Right lung (tissue), 10 donors: ENCODE measurements at places on chromosomes 7 and 10.

DNA sequence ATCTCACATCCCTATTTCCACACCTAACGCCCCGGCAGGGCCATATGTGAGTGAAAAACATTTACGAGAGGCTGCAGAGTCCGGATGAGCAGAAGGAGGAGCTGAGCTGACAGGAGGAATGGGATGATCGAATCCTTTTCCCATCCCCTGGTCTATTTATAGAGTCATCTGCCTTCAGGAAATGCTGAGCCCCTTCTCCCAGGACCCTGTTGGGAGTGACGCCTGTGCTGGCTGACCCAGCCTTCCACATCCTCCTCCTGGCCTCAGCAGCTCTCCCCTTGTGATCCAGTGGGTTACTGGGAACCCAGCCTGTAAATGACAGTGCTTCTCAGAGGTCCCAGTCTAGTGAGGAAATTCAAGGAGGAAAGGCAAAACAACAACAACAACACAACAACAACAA, 16.6 kb downstream of the DENND2A start:
- no peak for DNase-seq

GRCh38 chr7:75658802-75659201, 79.9 kb downstream of the HIP1 start:
- DNase-seq = no peak

DNA sequence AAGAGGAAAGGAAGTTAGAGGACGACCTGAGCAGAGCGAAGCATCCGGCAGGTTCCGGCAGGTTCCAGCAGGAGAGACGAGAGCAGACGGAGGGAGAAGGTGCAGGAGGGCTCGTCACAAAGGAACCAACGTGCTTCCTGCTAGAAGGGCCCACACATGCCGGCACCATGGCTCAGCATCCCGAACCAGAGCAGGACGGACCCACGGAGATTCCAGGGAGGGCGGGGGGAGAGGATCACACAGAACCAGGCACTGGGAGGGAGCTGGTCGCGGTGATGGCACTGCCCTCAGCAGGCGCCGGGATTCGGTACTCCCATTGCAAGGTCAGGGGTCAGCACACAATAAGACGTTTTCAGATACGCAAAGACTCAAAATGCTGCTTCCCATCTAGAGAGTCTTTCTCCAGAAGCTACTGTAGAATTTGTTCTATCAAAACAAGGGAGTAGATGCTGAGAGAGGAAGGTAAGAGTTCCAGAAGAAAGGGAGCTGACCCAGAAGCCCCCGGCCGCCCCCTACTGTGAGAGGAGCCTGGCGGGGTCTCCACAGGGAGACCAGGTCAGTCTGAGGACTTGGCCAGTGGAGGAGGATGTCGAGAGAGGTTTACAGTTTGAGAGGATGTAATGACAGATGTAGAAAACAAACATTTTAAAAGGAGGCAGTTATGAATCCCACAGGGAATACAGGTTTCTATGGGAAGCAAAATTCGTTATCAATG, 23.6 kb upstream of the PWWP2B start:
- DNase-seq = no peak

DNA sequence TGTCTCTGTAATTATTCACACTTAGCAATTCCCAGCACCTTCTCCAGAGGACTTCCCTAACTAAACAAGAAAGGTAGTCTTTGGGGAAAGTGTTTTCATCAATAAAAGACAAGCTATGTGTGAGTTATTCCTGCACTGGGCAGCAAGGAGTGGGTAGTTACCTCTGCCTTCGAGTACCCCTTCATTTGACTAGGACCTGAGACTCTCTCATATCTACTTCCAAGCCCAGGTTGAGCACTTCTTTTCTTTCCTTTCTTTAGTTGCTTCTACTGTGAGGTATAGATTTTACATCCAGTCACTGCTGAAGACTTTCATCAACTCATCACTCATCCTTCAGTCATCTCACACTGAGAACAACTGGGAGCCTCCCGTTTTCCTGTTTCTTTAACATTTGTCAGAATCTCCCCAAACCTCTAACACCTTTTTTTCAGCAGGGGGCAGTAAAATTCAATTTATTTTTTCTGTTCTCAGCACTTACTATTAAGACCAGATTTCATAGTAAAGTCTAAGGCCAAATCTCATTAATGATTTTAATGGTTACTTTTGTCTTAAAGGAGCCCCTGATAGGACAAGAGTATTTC, 80.1 kb upstream of the PRSS1 start:
- no peak for DNase-seq

- DNase-seq = peak; percentile 65
Observed at GRCh38 chr10:3095373-3096139, 28.2 kb downstream of the PFKP start.

GRCh38 chr7:111892588-111892987, 313.6 kb downstream of the DOCK4 start:
- peak; percentile 36 for DNase-seq
